ENCODE measurements at places on chromosomes 4 and X. TPM values are rescaled to one million over a fixed set of nuclear protein-coding genes. Genes with fewer than 3 reads are reported as not detected.

The ZNF518B gene
- total RNA-seq, result 56.8 TPM

The EGFL6 gene
- not detected for total RNA-seq

The PAGE2B gene
- total RNA-seq, result not detected

The RAB28 gene
- total RNA-seq, result 11.4 TPM

The ACSL4 gene
- 59.7 TPM for total RNA-seq

GRCh38 chr4:84790769-84791565 is 175.5 kb downstream of the WDFY3 start:
- no peak for DNase-seq

GRCh38 chrX:134669378-134670098 is 11.3 kb upstream of the PLAC1 start:
- peak; percentile 93 for DNase-seq

DNA sequence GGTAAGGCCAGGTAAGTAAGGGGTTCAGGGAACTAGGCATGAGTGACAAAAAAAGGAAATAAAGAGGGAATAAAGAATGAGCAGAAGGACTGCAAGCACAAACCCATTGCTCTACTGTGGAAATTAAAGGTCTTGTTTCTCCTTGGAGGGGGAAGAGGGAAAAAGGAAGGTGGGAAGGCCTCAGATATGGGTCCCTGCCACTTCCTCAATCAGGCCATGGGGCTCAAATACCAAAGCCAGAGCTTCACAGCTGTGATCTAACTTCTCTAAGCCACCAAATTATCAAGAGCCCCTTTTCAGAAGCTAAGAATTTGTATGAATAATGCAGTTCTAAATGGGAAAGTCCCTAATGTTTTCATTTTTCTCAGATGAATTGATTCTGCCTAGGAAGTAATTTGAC is 4.7 kb downstream of the USP51 start:
- DNase-seq, result no peak

GRCh38 chr4:139279760-139280620 is at the start of gene MGARP:
Gene MGARP (minus strand): TSS chr4:139280225. CDS start chr4:139280158, 67 bp downstream.
- DNase-seq, result peak; percentile 30

DNA sequence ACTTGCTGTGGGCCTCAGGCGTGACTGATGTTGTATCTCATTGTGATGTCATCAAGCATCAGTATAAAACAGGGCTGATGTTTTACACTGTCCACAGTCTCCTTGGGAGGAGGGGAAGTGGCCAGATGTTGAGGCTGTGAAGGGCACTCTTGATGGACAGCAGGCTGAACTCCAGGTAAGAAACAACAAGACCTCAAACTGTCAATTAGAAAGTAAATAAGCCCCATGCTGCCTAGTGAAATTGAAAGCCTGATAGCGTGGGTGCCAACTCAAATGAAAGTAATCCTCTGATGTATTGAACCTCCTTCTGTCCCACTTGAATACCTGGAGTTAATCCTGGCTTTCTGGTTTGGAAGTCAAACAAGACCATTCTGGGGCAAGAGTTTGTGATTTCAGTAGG is 19.7 kb downstream of the VSIG1 start:
- DNase-seq, result no peak

GRCh38 chrX:132461886-132462285 is 27.0 kb downstream of the MBNL3 start:
- DNase-seq, result no peak

DNA sequence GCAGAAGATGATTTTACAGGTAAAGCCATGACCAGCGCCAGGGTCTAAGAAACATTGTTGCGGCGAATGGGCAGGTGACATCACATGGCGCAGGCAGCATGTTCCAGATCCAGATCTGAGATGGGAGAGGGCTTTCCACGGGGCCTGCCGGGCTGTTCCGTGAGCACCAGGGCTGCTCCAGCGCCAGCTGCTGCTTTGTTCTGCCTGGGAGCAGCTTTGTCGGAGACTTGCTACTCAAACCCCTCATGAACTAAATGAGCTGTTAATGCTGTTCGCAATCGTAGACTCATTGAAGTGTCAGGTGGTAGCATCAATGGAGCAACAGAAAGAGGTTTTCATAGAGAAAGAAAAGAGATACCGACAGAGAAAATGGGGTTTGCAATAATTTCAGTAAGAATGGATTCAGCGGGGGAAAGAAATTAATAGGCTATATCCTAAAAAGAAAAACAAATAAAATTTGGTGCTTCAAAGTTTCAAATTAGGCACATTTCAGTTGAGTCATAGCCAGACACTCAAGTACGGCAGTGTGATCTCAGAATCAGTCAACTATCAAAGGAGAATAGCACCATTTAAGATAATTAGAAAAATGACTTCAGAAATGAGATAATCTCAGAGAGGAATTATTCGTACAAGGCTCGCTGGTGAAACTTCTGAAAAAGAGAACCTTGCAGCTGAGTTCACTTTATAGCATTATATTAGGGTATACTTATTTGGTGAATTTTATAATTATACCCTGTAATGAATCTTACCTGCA is 23.9 kb downstream of the SORBS2 start:
- no peak for DNase-seq

- DNase-seq, result no peak
Observed at GRCh38 chr4:36081185-36081584, 163.1 kb downstream of the ARAP2 start.

DNA sequence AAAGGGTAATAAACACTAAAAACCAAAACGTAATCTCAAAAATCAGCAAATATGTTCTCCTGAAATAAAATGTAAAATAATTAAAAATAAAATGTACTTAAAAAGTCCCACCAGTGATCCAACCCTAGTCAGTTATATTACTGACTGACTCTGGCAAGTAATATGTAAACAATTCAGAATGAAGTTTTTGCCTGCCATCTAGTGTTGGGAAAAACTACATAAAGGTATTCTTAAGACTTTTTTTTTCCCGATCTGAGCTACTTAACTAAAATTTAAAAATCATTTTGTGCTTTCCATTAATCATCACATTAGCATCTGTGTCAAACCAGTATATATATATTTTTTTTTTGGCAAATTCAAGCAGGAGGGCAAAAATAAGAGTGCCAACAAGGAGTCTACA is 24.0 kb downstream of the RCHY1 start:
- peak; percentile 65 for DNase-seq

- DNase-seq, result peak; percentile 96
Observed at GRCh38 chr4:24210332-24210902, 320.6 kb upstream of the PPARGC1A start.

GRCh38 chr4:22573198-22573597 is 57.3 kb upstream of the ADGRA3 start:
- no peak for DNase-seq

DNA sequence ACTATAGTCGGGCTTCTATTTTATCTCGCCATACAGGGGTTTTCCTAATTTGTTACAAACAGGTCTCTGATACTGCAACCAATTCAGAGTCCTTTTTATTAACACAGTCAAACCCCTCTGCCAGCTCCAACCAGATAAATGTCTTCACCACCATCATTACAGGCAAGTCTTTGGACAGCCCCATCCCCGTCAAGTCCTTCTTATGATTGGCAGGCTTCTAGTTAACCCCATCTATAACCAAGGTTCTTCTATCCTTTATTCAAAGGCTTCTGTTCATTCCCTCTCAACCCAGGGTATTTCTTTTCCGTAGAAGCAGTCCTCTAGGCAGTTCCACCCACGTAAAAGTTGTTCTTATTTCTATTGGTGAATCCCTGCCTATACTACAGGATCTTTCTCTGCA is 29.9 kb upstream of the FOXR2 start:
- DNase-seq, result no peak

DNA sequence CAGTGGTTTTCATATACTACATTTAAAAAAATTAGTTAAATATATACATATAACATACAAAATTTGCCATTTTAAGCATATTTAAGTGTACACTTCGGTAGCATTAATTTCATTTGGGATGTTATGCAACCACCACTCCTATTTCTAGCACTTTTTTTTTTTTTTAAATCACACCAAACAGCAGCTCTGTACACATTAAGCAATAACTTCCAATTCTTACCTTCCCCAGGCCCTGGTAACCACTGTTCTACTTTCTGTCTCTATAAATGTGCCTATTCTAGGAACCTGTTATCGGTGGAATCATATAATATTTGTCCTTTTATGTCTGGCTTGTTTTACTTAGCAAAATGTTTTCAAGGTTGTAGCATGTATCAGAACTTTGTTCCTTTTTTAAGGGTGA is 39.1 kb downstream of the TMEM164 start:
- DNase-seq, result no peak

- DNase-seq, result peak; percentile 42
Observed at GRCh38 chr4:10164877-10165283, 48.3 kb upstream of the WDR1 start.

DNA sequence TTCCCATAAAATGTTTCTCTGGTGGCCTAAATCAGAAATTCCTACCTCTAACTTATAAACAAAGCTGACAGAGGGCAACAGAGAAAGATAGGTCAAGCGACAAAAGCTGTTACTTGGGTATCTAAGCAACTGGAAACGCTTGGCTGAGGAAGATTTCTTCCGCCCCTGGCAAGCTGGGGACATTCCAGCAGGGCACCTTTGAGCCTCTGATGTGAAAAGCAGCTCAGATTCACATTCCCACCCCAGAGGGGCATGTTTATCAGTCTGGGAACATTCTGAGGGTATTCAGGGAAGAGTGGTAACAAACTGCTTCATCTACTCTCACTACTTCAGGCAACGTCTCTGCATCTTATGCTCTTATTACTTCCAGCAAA is 3.5 kb upstream of the CDS1 start:
- no peak for DNase-seq

- no peak for DNase-seq
Observed at GRCh38 chrX:13752141-13752540, 17.6 kb downstream of the OFD1 start.

DNA sequence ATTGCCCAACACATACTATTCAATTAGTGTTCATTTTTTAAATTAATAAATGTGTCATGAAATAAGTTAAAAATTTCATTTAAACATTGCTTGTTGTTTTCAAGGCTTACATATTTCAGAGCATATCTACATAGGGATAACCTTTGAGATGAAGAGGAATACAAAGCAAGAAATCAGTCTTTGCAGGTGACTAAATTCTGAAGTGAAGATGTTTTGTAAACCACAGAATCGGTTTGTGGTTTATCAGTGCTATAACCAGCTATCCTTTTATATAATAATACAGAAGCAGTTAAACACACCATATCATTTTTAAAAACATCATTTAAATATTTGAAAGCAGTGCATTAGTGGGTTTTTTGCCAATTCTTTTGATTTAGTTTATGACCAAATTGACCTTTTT is 26.9 kb downstream of the FAM241A start:
- DNase-seq, result no peak

GRCh38 chrX:112852851-112853250 is 12.2 kb upstream of the AMOT start:
- no peak for DNase-seq

- no peak for DNase-seq
Observed at GRCh38 chr4:152588869-152589268, 53.0 kb upstream of the FBXW7 start.

DNA sequence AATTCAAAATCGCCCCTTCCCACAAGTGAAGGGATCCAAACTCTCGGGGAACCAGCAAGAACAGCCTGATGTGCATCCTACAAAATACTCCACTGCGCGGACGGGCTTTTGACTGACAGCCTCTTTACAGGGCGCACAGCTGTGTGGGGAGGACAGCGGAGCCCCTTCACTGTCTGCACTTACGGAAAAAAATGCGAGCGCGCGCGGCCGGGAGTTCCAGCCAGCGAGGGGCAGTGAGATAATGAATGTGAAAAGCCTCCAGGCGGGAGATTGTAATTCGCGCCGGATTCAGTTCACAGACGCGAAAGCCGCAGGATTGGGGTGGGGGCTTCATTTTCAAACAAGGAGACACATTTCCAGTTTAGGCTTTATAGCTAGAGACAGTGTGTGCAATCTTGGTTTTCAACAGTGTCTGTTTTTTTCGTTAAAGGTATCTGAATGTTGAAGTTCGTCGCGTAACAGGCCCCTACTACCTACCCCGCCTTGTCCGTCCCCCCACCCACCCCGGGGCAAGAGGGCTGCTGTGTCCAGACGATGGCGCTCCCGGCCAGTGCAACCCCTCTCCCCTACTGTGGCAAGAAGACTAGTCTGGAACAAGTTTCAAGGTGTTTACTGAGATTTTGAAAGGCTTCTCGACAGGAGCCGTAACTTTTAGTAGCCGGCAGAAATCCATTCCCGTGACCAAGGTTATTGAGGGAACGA is 1.7 kb upstream of the GPR50 start:
- no peak for DNase-seq

- DNase-seq, result no peak
Observed at GRCh38 chr4:35562861-35563260, 681.5 kb downstream of the ARAP2 start.

DNA sequence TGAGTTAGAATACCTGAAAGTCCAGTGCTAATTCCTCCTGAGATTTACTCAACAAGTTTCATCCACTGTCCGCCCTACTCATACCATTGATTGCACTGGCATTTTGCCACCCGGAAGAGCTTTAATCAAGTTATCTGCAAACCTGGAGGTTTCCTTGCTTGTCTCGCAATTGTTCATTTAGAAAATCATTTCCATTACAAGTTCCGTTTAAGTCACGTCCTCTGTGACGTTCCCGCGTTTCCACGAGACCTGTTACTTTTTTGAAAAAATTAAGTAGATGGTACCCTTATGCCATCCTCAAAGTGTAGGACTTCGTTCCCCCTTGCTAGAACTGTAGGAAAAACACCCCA is 761 bp upstream of the FRYL start:
- peak; percentile 43 for DNase-seq

- no peak for DNase-seq
Observed at GRCh38 chrX:76918033-76918432, 490.5 kb downstream of the MAGEE1 start.

GRCh38 chr4:58761563-58761962 is 1651.4 kb upstream of the IGFBP7 start:
- DNase-seq, result no peak

GRCh38 chrX:10167573-10167972 is 10.8 kb downstream of the CLCN4 start:
- no peak for DNase-seq

- peak; percentile 59 for DNase-seq
Observed at GRCh38 chr4:67762086-67762485, 7.9 kb upstream of the GNRHR start.

- peak; percentile 73 for DNase-seq
Observed at GRCh38 chr4:19300213-19300612, 951.5 kb upstream of the SLIT2 start.

DNA sequence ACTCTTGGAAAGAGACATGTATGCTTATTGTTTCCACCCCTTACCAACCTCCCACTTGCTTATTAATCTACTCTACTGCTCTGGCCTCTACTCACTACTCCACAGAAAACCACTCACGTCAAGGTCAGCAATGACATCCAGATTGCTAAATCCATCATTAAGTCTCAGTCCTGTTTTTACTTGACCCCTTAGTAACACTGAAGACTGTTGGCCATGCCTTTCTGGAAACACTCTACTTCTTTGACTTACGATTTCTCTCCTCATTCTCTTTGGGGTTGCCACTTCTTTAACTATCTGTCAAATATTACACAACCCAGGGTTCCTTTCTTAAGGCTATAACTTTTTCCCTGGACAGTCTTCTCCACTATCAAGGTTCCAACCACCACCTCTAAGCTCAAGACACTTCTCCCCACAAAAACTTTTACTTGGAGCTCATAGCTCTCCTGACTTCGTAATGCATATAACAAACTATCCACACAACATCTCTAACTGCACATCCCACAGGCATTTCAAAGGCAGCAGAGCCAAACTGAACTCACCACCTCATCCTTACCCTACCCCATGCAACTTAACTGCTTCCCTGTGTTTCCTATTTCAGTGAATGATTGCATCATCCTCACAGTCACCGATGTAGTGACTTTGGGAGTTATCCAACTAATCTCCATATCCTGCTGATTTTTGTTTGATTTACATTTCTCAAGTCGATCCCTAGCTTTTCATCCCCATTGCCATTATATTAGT is 15.8 kb upstream of the MAGEA4 start:
- DNase-seq, result peak; percentile 20
